HuH-7 (cell line): ENCODE measurements at places on chromosomes 3 and 15.

DNA sequence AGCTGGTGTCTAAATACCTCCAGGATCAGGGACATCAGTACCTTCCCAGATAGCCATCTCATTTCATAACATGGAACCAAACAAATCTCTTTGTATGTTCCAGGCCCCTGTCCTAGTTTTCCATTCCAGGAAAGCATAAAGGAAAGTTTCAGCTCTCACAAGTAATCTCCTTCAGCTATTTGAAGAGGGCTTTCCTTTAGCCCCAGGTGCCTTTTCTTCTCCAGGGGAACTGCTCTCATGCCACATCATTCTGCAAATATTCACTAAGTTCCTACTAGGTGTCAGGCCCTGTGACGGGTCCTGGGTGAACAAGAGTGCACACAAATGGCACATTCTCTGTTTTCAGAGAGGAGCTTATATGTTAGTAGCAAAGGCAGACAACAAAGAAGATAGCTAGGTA lies 136.1 kb downstream of the ADAMTS9 start:
- no peak for DNase-seq

DNA sequence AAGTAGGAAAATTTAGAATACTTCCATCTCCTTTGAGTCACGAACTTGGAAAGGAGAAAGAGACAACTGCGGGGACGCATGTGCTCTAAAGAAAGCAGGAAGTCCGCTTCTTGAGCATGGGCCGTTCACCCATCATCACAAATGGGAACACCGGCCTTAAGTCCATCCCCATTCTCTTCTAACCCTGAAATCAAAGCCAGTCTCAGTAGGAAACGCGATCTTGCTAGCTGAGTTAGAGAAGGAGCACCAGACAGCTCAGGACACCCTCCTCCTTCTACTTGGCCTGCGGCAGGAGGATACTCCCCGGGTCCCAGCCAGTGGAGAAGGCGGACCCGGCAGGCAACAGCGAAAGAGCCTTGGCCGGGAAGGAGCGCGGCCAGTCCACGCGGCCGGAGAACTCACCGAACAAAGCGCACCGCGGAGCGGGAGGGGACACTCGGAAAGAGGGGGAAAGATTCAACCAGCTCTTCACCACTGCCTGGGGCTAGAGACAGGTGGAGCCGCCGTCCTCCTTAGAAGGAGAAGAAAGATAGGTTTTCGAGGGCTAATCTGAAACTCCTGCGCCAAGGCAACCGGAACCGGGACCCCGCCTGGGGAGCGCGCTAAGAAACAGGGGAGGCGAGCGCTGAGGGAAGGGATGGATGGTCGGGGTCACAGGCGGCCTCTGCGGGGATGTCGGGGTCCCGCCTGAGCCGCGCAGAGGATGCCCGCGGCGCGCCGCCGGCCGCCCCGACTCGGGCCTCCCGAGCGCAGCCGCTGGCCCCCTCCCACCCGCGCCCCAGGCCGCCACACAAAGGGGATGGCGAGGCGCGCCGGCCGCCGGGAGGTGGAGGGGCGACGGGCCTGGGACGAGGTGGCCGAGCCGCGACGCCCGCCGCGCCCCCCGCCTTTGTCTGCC lies 818 bp downstream of the SLC4A7 start:
- peak; percentile 57 for DNase-seq

GRCh38 chr15:80489030-80489594 lies 84.9 kb downstream of the ARNT2 start:
- DNase-seq = no peak

- peak; percentile 75 for DNase-seq
These were observed 1.4 kb downstream of the ETV5 start for GRCh38 chr3:186107215-186108105.

- no peak for DNase-seq
These were observed 3.7 kb downstream of the STARD9 start for GRCh38 chr15:42578984-42579537.

- no peak for DNase-seq
These were observed 394.2 kb downstream of the EDEM1 start for GRCh38 chr3:5581743-5582142.

- DNase-seq = peak; percentile 34
These were observed 104.7 kb downstream of the UNC13C start for GRCh38 chr15:54082836-54083492.

DNA sequence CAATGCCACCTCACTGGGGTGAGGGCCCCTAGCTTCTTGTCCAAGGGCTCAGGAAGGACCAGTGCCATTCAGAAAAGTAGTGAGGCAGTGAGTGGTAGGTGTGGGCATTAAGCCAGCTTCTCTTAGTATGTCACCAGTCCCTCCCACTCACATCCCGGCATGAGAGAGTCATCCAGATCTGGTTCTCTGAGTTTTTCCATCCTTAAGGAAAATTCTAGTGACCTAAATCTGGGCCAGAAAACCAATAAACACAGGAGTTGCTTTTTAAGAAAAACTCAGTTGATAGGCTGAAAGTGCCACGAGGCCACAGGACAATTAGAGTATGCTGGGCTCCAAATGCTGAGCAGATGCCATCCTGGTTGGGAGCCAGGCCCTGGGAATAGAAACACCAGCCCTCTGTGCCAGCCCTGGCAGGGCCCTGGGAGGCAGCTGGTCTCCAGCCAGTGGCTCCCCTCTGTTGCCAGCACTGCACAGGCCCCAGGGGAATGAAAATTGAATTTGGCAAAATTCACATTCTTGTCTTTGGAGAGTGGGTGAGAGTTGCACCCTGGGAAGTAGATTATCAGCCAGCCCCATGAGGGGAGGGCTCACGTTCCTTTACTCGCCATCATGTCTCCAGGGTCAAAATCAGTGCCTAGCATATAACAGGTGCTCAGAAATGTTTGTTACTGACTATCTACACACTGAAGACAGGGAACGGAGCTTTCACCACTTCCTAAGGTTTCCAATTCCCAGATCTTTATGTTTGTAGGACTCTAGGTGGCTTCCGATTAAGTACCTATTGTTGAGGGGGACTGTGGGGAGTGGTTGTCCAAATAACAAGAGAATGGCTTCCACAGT lies 52.8 kb downstream of the FAM43A start:
- DNase-seq = no peak

DNA sequence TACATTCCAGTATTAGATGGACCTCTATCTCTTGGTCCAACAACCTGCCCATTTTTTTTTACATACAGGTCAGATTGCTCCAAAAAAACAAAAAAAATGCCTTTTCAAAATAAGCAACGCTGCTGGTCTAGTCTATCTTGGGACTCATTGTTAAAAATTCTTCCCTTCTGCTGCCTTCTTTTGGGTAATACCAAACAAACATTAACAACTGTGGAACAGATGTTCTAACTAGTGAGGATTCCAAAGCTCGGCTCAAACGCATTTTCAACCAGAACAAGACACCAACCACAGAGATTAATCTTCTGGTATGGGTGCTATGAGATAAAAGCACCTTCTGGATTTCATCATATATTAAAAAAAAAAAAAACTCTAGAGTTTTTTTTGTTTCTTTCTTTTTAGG lies 24.7 kb downstream of the ARHGAP31 start:
- no peak for DNase-seq

- DNase-seq = no peak
These were observed 1.7 kb downstream of the STOML1 start for GRCh38 chr15:73990250-73991005.

- no peak for DNase-seq
These were observed 23.1 kb downstream of the SRGAP3 start for GRCh38 chr3:9226326-9226725.

- DNase-seq = peak; percentile 78
These were observed 8.1 kb downstream of the CAV3 start for GRCh38 chr3:8741581-8742261.

GRCh38 chr3:114310695-114311094 lies 16.9 kb downstream of the TIGIT start:
- no peak for DNase-seq

GRCh38 chr15:79523266-79523665 lies 91.1 kb downstream of the MINAR1 start:
- DNase-seq = no peak

- DNase-seq = no peak
These were observed 140.7 kb downstream of the TCF12 start for GRCh38 chr15:57059026-57059660.

GRCh38 chr3:128081226-128081625 lies 29.0 kb downstream of the SEC61A1 start:
- DNase-seq = no peak

DNA sequence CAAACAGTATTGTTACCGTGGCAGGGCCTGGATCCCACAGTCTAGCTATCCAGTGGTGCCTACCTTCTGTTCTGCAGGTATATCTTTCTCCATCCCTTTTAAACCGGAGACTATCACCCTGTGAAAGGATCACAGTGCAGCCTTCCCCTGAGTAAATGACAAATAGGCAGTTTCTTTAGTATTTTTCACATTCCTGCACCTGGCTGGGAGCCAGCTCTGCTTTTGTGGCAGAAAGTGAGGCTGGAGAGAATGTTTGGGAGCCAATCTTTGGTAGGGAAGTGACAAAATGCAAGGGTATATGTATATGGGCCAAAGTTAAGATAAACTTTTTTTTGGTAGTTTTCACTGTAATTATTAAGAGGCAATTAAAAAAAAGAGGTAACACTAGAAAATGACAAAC lies 54.8 kb downstream of the ARHGEF26 start:
- DNase-seq = no peak

GRCh38 chr3:40120806-40121205 lies 188.7 kb upstream of the EIF1B start:
- no peak for DNase-seq

- DNase-seq = no peak
These were observed 6.7 kb downstream of the P2RY12 start for GRCh38 chr3:151377768-151378385.

DNA sequence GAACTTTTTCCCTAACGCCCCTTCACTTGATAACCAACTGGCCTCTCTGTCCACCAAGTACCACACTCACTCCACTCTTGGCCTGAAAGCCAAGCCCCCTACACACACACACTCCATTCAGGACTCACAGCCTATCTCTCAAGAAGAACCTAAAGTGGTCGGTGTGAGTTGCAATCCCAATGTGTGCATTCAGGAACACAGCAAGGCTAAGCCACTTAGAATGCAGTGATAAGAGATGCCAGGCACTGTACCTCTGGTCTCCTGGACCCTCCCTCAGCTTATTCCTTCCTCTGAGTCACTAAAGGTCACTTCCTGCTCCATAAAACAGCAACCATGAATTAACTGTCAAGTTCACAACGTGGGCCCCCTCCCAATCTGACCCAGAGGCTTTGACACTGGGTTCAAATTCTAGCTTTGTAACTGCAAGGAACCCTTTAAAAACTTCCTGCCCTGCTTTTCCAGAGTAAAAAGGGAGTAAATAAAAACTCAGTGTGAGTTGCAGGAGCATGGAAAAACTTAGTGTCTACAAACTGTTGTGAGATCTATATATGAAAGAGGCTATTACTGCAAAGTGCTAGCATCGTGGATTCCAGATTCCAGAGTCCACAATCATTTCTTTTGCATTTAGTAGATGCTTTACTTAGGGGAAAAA lies 17.6 kb upstream of the KCNMB3 start:
- DNase-seq = no peak

DNA sequence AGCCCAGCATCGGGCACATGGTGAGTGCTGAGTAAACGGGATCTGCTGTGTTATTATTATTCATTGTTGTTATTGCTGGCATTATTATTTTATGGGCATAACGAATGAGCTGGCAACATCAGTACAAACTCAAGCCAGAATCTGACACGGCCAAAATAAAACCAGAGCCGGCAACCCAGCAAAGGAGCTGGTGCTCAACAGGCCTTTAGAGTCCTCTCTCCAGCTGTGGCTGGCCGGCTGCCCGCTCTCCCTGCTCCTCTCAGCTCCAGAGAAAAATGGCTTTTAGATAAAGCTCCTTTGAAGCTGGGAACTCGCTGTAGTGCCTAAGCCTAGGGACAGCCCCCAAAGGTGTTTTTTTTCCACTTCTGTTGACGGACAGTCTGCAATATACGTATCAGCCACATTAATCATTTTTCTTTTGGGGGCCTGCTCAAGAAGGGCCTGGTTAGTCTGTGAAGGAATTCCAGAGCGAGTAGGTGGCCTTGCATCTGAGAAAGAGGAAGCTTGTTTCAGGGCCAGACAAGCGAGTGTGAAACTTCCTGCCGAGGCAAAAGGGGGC lies 193.9 kb upstream of the UBE2E1 start:
- no peak for DNase-seq

GRCh38 chr3:173618703-173619102 lies 221.2 kb downstream of the NLGN1 start:
- DNase-seq = no peak

DNA sequence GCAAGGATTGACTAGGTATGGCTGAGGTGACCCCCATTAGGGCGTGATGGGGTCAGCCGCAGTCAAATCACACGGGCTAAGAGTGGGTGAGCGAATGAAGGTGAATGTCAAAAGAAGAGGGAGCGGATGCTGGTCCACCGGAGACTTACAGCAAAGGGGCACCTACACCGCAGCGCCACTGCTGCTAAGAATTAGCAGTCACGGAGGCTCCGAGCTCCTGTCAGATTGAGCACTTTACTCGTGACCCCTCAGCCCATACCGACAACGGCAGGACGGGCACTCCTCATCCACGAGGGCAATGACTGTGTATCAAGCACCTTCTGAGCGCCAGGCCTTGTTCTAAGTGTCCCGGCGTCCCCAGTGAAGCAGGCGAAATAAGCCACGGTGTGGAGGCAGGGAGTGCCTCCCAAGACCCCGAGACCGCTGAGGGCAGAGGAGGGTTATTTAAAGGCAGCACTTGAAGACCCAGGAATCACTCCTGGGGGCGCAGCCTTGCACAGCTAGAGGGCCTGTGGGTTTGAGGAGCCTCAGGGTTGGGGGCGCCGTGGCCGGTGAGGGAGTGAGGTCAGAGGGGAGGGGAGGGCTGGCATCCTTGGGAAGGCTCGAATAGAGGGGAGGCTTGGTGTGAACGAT lies 61.6 kb upstream of the GATA2 start:
- no peak for DNase-seq

GRCh38 chr3:118810499-118811035 lies 224.1 kb downstream of the IGSF11 start:
- no peak for DNase-seq

DNA sequence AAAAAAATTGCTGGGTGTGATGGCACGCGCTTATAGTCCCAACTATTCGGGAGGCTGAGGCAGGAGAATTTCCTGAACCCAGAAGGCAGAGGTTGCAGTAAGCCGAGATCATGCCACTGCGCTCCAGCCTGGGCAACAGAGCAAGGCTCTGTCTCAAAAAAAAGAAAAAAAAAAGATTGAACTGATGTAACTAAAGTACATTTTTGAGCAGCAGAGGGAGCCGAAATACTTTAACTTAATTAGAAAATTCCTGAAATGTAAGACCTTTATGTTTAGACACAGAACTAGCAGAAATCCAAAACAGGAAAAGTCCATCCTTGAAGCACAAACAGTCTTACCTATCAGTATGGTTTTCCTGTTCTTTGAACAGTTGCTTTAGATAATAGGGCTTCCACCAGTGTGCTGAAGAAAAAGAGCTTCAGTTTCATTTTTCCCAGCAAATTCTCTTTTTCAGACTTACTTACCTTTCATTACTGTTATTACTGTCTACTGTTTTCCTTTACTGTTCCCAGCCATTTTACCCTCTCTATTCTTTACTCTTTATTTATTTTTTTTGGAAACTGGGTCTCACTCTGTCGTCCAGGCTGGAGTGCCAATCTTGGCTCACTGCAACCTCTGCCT lies 33.4 kb upstream of the ZNF609 start:
- no peak for DNase-seq

DNA sequence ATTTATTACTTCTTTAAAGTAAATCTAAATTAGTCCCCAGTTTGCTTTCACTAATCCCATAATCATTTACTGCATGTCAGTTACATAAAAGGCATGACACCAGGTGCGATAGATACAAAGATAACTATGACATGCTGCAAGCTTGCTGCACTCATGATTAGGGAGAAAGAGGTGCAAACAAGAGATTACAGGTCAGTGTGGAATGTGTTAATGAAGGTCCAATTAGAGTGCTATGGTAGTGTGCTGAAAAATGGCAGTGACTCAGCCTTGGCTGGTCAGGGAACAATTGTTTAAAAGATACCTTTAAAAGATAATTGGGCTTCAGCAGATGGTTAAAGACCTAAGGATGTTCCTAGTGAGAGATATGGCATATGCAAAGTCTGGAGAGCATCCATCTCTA lies 352.6 kb upstream of the TGFBR2 start:
- no peak for DNase-seq
